ENCODE measurements at places on chromosomes 3 and 15.

GRCh38 chr3:25306705-25307104, 121.4 kb upstream of the RARB start:
- no peak for DNase-seq

DNA sequence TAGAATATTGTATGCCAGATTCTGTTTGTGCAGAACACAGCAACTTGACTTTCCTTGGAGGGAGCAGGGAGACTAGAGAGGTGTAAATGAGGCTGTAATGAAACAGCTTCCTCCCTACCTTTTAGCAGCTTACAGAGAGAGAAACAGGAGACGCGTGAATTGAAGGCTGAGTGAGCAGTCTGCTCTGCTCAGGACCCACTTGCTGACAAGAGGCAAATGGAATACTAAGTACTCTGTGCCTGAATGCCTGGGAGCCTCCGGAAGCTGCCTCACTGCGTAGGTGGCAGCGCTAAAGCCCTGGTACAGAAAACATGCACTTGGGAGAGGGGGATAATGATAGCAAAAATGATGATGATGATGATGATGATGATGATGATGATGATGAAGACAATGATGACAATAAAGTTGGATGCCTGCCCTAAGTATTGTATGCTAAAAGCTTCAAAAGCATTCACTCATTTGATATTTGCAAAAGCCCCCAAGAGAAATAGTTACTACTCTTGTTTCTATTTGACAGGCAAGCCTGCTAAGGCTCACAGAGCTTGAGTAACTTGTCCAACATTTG, 548.9 kb downstream of the NTRK3 start:
- DNase-seq: no peak

DNA sequence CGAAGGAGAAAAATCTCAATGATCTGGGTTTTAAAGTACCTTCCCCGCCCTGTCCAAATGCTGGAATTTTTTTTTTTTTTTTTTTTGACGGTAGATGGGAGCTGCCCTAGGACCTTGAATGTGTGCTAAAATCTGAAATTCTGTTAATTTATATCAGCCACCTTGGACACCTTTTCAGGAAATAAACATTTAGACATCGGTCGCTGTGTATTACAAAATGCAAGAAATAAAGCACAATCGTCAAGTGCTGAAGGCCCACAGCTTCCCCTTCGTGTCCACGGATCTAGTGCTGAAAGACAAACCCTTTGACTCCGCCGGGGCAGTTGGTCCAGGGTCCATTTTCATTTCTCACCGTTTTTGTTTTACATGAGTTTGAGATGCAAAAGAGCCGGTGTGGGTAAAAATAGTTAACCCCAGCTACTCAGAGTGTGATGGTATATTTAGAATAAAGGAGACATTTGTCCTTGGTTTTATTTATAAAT, 90.2 kb upstream of the CHD2 start:
- peak; percentile 62 for DNase-seq

DNA sequence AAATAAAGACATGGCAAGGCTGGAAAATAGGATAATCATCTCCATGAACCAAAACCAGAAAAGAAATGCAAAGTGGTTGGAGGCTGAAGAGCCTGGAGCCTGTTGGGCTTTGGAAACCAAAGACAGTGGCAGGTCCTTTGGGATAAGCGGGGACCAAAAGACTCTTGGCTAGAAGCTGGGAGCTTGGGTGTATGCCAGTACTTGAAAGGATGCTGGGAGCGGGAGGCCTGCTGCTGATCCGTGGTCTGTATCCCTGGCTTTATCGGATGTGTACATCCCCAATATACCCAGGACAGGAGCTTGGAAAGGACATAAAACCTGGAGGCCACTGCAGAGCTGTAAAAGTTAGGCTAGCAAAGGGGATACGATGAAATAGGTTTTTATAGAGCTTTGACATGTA, 1.3 kb upstream of the CHRNB4 start:
- no peak for DNase-seq

- DNase-seq: no peak
Measured at GRCh38 chr3:107598926-107599771, 76.4 kb downstream of the BBX start.

Data from ELR (cell line).